NCI-H2081 treated with DMSO at 0.1 percent for 48 hours (cell line): ENCODE measurements at places on chromosomes 6 and 20.

DNA sequence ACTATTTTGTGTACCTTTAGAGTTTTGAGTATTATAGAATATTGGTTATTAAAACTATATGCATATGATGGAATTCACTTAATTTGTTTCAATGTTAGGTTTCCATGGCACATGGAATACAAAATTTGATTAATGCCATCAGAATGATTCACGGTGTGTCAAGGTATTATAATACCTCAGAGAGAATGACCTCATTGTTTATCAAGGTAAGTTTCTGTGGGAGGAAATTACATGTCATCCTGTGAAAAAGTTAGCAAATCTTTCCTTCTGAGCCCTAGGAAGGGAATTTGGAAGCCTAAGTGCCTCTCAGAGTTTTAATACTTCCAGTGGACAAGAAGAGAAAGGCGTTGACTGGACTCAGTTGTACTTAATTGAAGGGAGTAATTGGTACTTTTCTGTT, 40.8 kb downstream of the DNAH8 start:
- DNase-seq, result no peak

DNA sequence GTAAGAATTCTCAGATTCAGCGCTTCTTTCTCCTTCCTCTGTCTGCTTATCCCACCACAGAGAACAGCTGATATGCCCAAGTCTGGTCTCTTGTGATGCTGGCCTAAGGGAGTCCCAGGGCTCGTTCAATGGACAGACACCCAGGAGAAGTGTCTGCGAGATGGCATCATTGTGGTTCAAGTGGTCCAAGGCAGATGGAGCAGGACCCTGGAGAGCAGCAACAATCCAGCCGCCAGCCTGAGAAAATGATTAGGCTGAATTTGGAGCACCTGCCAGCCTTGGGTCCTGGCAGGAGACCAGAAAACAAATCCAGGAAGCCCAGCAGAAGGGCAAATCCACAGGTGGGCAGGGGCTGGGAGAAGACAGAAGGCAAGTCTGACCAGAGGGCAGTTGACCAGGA, 145.8 kb downstream of the PTPRT start:
- no peak for DNase-seq

DNA sequence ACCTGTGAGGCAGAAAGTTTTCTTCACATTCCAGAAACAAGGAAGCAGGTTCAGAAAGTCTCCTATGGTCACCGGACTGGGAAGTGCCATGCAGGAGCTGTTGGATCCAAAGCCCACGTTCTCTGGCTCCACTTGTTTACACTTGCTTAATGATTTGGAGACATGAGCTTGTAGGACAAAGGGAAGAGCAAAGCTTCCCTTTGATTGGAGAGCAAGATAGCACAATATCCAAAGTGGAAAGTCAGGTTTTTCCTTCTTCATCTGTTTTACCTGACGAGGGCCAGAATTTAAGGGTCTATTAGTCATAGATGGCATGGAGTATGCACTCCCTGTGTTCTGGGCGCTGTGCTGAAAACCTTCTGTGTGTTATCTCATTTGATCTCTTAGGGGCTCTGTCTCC, 81.2 kb downstream of the PDE7B start:
- no peak for DNase-seq

GRCh38 chr20:15802020-15802419, 771.2 kb downstream of the KIF16B start:
- no peak for DNase-seq

DNA sequence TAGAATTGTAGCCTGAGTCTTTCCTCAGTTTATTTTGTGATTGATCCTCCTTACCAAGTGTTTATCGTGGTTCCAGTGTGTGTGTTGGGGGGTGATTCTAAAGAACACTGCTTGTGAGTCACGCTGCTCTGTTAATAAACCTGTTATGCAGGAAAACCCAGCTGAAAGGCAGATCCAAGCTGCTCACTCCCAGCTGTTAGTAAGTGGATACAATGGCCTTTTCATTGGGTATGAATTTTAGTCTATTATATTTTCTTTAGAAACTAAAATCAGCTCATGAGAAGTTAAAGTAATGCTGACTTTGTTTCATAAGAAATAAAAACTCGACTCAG, 12.2 kb upstream of the DSTN start:
- no peak for DNase-seq

GRCh38 chr20:63961664-63962425, 5.6 kb upstream of the UCKL1 start:
- DNase-seq, result no peak

GRCh38 chr6:121755485-121755884, 320.0 kb downstream of the GJA1 start:
- DNase-seq, result no peak

DNA sequence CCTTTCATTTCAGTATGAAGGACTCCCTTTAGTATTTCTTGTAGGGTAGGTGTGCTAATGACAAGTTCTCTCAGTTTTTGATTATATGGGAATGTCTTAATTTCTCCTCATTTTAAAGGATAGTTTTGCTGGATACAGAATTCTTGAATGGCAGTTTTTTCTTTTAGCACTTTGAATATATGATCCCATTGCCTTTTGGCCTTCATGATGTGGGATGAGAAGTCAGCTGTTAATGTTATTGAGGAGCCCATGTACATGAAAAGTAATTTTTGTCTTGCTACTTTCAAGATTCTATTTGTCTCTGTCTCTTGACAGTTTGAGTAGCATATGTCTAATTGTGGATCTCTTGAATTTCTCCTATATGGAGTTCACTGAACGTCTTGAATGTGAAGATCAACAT, 30.9 kb downstream of the RSPH3 start:
- no peak for DNase-seq

- no peak for DNase-seq
Measured at GRCh38 chr20:21739682-21740081, 34.2 kb downstream of the PAX1 start.

DNA sequence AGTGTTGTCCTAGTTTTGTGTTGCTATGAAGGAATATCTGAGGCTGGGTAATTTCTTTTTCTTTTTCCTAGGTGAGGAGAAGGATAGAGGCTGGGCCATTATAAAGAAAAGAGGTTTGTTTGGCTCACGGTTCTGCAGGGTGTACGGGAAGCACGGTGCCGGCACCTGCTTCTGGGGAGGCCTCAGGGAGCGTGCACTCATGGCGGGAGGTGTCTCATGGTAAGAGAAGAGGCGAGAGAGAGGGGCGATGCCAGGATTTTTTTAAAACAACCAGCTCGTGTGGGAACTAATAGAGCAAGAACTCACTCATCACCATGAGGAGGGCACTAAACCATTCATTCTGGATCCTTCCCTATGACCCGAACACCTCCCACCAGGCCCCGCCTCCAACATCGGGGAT, 14.2 kb upstream of the NPBWR2 start:
- DNase-seq, result no peak

DNA sequence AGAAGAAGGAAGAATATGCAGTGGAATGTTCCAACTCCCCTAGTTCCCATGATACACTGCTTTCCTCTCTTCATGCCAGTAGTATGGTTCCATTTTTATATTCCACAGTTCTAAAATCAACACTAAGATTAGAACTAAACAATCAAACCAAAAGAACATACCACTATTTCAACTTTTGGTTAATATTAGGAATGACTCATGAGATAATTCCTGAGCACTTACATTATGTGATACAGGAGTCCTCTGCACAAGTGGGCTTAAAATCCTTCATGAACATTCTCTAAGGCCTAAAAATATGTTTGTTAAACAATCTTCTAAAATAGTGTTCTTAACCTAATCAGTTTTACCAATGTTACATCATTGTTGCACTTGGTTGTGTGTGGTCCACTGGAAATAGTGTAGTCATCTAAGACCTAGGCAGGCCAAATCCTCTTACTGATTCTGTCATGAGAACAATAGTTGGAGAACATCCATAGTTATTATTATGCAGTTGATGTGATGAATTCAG, 30.3 kb upstream of the RCAN2 start:
- no peak for DNase-seq

DNA sequence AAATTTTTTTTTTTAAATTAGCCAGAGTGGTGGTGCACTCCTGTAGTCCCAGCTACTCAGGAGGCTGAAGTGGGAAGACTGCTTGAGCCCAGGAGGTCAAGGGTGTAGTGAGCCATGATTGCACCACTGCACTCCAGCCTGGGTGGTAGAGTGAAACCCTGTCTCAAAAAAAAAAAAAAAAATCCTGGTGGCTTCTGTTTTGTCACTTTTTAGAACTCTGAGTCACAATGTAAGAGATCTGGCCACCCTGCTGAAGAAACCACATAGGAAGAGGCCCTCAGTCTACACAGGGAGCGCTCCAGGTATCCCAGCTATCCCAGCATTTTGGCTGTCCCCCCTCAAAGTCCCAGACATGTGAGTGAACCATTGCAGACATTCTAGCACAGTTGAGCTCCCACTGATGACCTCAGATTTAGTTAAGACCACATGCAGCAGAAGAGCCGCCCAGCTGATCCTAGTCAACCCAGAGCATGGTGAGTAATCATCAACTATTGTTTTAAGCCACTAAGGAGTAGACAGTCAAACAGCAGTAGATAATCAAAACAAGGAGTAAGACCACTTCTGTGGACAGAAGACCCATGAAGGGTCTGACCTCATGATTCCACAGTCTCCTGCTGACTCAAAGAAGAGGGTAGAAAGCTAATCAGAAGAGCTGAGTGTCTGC, 12.7 kb upstream of the ARFGEF2 start:
- DNase-seq, result no peak

GRCh38 chr6:9484686-9485085, 930.2 kb downstream of the TFAP2A start:
- no peak for DNase-seq

GRCh38 chr6:1526398-1527072, 83.2 kb upstream of the FOXC1 start:
- DNase-seq, result no peak

- DNase-seq, result no peak
Measured at GRCh38 chr6:169427856-169428255, 174.2 kb upstream of the THBS2 start.

DNA sequence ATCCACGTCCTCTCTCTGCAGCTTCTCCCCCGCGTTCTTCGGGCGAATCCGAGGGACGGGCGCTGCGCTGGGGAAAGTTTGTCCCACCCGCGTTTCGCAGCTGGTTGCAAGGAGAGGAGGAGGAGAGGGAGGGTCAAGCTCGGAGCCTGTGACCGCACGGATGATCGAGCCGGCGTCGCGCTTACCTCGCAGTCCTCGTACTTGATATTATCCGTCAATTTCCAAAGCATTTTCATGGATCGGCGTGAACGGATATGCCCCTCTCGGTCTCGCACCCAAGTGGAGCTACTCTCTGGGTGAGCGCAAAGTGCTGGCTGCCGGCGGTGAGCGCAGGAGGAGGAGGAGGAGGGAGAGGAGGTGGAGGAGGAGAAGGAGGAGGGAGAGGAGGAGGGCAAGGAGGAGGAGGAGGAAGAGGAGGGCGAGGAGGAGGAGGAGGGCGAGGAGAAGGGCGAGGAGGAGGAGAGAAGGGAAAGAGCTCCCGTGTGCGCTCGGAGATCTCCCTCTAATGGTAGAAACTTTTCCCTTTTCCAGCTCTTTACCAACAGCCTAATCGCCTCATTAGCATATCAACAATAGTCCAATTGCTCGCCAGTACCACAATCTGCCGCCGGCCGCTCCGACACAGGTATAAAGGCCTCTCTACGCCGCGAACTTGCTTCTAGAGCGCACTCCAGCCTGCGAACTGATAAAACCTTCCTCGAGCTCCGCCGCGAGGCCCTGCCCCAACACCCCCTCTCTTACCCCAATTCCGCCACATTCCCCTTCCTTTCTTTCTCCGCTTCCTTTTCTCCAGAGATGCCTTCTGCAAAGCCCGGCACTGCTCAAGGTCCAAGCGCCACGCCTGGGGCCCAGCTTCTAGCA, at the start of gene TFAP2A:
TFAP2A (minus strand) TSS at position 319 of the 861 bp plus-strand sequence; CDS start at position 236, 83 bp downstream.
- no peak for DNase-seq

DNA sequence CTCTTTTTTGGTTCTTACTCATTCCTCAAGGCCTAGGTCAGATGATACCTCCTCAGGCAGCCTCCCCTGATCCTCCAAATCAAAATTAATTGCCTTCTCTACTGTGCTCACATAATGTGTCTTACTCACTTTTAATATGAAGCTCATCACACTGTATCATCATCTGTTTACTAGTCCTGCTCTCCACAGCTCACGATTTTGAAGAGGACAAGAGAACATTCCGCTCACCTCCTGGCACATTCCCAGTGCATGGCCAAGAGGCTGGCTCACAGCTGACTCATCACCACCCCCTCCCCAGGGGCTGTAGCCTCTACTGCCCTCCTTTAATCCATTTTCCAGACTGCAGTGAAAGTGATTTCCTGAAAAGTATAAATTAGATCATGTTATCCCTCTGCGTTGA, 133.1 kb downstream of the ALDH8A1 start:
- DNase-seq, result no peak

GRCh38 chr20:59214073-59214472, 50.5 kb downstream of the ZNF831 start:
- no peak for DNase-seq

- no peak for DNase-seq
Measured at GRCh38 chr20:47500554-47500953, 1.1 kb upstream of the NCOA3 start.

- peak; percentile 33 for DNase-seq
Measured at GRCh38 chr6:170152989-170153388, 137.9 kb downstream of the DLL1 start.

- DNase-seq, result no peak
Measured at GRCh38 chr20:43404878-43405277, 52.8 kb upstream of the SRSF6 start.

DNA sequence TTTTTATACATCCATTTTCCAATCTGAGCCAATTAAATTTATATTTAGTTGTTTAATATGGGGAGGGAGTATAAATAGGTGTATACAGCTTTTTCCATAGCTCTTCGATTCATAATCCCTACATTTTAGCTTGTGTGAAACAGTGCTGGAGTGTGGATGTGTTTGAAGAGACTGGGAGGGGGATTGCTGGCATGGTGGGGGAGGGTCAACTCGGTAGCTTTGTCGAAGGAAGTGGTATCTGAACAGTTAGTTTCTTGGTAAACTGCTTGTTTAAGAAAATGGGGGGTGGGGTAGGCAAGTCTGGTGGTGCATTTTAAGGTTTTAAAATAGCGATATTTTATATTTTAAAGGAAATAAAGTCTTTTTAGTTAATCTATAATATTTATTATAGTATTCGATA, 1.4 kb upstream of the LIN28B start:
- no peak for DNase-seq

- DNase-seq, result no peak
Measured at GRCh38 chr6:6319952-6320811, at the start of gene F13A1. Gene F13A1 (minus strand): TSS chr6:6320662. CDS start chr6:6318664, 1,998 bp downstream.

DNA sequence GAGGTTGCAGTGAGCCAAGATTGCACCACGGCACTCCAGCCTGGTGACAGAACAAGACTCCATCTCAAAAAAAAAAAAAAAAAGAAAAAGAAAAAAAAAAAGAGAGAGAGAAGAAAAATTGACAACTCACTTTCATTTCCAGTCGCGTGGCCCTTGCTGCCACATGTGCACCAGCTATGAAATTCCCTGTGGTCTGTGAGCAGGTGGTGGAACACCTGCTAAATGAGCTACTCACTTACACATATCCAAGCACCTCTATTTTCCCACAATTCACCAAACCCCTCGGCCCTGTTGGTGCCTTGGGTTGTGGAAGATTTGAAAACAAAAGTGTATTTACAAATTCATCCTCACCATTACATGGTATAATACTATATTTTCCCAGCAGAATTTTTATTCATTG, 105.2 kb upstream of the ASF1A start:
- DNase-seq, result no peak
